ENCODE measurements at places on chromosomes 3 and 15.

GRCh38 chr3:30263925-30264313, 342.5 kb upstream of the TGFBR2 start:
- peaks cover 7% of the 10 kb centered on the region for H3K4me1 ChIP-seq
- no peak for DNase-seq
- H3K27ac ChIP-seq: no peak overlapping the region
- H3K36me3 ChIP-seq: no peaks in the 10 kb centered on the region

DNA sequence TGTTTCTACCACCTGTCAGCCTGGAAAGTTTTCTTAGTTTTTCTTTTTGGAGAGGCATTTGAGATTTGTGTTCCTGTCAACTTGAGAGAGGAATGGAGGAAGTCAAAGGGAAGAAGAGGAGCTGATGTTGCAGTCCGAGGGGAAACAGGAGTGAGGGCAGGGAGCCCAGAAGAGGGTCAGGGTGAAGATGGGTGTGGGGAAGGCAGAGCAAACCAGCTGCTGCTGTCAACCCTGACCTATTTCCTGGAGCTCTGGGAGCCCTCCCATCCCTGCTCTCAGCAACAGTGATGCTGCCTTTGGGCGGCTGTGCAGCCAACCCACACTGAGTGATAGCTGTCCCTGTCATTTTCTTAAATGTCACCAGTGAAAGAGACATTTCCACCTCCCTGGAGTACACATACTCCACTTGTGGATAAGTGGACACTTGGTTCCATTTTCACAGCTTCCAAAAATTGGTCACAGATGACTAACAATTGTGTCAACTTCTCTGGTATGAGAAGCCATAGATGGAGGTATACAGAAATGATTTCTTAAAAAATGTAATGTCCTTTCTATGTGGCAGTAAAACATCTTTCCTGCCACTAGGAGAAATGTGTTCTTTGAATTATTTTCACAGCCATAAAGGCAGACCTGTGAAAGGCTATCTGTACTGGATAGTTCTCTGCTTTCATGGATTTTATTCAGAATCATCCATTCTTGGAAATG, 556.3 kb upstream of the TBL1XR1 start:
- no peaks in the 10 kb centered on the region for H3K27me3 ChIP-seq
- no peak overlapping the region for H3K27ac ChIP-seq
- 0 out of 2 replicates have a peak, but pooled peaks cover 3% of the 10 kb centered on the region for H3K36me3 ChIP-seq

DNA sequence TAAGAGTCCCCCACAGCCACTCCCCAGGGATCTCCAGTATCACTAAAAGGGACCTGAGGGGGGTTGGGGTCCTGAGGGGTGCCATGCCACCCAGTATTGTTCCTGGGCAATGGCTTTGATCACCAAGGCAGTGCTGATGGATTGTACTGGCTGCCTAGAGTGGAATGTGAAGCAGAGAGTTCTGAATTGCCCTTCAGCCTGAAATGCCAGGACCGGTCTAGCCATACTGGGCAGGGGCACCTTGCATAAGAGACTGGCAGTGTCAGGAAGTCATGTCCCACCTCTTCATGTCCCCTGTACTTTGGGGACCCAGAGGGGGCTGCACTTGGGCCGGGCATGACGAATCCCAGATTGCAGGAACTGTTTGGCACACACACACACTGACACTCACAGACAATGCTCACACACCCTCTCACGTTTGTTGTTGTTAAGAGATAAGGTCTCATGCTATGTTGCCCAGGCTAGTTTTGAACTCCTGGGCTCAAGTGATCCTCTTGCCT, 4.5 kb upstream of the TKT start:
- no peak overlapping the region for H3K4me3 ChIP-seq
- no peak for DNase-seq
- peaks cover 28% of the 10 kb centered on the region for H3K4me1 ChIP-seq
- no peaks in the 10 kb centered on the region for H3K27me3 ChIP-seq

DNA sequence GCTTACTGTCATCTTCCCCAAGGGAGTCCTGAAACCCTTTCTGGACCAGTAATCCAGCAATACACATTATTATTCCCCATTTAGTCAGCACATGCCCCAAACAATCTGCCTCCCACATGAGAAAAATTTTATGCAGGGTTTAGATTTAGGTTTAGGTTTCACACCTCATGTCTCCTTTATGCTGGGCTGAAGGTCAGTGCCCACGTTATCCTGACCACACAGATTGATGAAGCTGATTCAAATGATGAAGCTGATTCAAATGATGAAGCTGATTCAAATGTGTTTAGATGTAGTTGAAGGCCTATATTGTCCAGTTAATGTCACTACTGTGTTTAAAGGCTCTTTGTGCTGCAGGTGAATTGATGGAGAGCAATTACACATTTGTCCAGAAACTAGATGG, 18.1 kb upstream of the ZBED2 start:
- no peak overlapping the region for H3K4me3 ChIP-seq
- no peak overlapping the region for H3K27ac ChIP-seq
- H3K36me3 ChIP-seq: peaks cover 6% of the 10 kb centered on the region
- H3K27me3 ChIP-seq: no peaks in the 10 kb centered on the region

DNA sequence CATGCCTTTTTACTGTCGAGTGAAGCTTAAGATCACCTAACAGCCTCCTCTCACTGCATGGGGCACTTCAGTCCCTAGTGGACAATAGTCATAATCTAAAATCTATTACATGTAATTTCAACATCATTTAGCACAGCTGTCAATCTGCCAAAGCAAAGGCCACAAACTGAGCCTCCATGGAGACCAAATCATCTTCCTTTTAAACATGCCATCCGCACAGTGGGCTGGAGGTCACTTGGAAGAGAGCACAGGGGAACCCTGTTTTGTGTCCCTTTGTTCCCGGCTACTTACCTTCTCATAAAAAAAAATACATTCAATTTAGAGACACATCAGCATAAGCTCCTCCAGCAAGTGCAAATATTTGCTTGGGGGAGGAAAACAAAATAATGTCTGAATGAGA, 167.3 kb downstream of the SQOR start:
- H3K27ac ChIP-seq: no peak overlapping the region
- no peaks in the 10 kb centered on the region for H3K4me1 ChIP-seq
- no peak overlapping the region for H3K4me3 ChIP-seq
- no peaks in the 10 kb centered on the region for H3K27me3 ChIP-seq
- no peak for DNase-seq

- H3K36me3 ChIP-seq: no peaks in the 10 kb centered on the region
- DNase-seq: no peak
- no peak overlapping the region for H3K27ac ChIP-seq
- H3K27me3 ChIP-seq: no peaks in the 10 kb centered on the region
- no peak overlapping the region for H3K4me3 ChIP-seq
- H3K4me1 ChIP-seq: no peaks in the 10 kb centered on the region
Observed at GRCh38 chr3:18510947-18511346, 85.8 kb upstream of the SATB1 start.

DNA sequence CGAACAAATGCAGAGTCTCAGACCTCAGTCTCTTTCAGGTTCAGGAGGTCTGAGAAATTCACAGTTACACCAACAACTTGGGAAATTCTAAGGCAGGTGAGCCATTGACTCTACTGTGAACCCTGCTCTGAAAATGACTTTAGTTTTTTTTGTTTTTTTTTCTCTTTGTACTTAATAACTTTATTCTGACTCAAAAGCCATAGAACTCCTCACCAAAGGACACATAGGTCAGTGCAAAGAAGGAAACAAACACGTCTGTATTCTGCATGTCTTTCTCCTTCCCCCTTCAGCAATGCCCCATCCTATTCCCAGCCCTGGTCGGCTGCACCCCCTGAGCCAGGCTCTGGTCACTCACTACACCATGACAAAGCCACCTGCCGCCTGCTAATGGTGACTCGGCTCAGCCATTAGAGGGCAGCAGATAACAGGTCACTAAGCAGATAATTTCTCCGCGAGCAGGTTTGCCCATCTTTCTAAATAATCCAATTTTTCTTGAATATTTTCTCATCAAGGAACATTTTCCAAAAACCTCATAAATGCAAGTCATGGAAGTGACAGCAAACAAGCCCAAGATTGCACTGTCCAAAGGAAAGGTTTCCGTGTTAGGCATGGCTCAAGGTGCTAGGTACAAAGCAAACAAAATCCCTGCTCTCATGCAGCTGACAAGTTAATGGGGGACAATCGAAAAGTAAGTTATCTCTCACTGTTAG, 37.7 kb downstream of the TM4SF4 start:
- no peak overlapping the region for H3K27ac ChIP-seq
- H3K4me1 ChIP-seq: no peaks in the 10 kb centered on the region
- DNase-seq: peak; percentile 88
- no peaks in the 10 kb centered on the region for H3K36me3 ChIP-seq
- H3K27me3 ChIP-seq: no peaks in the 10 kb centered on the region
- no peak overlapping the region for H3K4me3 ChIP-seq

- no peak overlapping the region for H3K27ac ChIP-seq
- no peaks in the 10 kb centered on the region for H3K36me3 ChIP-seq
- no peaks in the 10 kb centered on the region for H3K4me1 ChIP-seq
Observed at GRCh38 chr15:49467746-49468480, 44.9 kb downstream of the FGF7 start.
